CD8-positive, alpha-beta memory T cell (primary cell): ENCODE measurements at places on chromosomes 7 and 10.

- H3K4me3 ChIP-seq = no peak overlapping the region
- H3K27ac ChIP-seq = no peak overlapping the region
- no peaks in the 10 kb centered on the region for H3K4me1 ChIP-seq
- H3K27me3 ChIP-seq = no peaks in the 10 kb centered on the region
- no peaks in the 10 kb centered on the region for H3K36me3 ChIP-seq
Observed at GRCh38 chr7:47826754-47827153, 121.5 kb downstream of the PKD1L1 start.

DNA sequence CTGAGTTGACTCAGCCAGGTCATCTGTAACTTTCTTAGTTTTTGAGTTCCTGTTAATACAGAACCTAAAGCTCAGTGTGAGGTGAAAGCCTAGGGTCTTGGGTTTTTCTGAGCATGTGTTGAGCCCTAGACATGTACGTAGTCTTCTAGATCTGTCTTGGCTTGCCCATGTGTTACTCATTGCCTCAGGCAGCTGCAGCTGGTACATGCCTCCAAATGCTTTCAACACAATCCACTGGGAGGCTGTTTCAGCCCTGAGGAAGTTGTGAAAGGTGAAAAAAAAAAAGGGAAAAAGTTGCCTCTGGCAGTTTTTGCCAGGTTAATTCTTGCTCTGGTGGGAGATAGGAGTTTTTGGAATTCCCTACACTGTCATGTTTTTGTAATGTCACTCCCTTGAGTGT is 134.6 kb downstream of the RNF216 start:
- H3K4me1 ChIP-seq = peaks cover 28% of the 10 kb centered on the region
- H3K4me3 ChIP-seq = no peak overlapping the region
- H3K36me3 ChIP-seq = peaks cover 19% of the 10 kb centered on the region
- H3K27ac ChIP-seq = no peak overlapping the region

DNA sequence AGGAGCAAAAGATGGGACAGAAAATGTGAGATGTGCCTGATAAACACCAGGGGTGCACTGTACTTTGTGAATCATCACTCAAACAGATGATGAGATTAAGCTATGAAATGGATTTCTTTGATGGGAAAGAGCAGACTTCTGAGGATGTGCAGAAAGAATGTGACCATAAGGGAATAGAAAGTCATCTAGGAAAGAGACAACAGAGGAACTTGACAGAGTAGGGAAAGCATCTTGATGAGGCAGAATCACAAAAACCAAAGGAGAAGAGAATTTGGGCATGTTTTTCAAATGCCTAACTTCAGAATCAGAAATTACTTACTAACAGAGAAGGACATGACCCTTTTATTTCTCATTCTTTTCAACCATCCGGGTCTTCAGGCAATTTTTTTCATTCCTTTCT is 82.4 kb upstream of the LRRTM3 start:
- H3K4me3 ChIP-seq = no peak overlapping the region
- no peaks in the 10 kb centered on the region for H3K27me3 ChIP-seq
- H3K4me1 ChIP-seq = no peaks in the 10 kb centered on the region
- H3K36me3 ChIP-seq = no peaks in the 10 kb centered on the region
- H3K27ac ChIP-seq = no peak overlapping the region

DNA sequence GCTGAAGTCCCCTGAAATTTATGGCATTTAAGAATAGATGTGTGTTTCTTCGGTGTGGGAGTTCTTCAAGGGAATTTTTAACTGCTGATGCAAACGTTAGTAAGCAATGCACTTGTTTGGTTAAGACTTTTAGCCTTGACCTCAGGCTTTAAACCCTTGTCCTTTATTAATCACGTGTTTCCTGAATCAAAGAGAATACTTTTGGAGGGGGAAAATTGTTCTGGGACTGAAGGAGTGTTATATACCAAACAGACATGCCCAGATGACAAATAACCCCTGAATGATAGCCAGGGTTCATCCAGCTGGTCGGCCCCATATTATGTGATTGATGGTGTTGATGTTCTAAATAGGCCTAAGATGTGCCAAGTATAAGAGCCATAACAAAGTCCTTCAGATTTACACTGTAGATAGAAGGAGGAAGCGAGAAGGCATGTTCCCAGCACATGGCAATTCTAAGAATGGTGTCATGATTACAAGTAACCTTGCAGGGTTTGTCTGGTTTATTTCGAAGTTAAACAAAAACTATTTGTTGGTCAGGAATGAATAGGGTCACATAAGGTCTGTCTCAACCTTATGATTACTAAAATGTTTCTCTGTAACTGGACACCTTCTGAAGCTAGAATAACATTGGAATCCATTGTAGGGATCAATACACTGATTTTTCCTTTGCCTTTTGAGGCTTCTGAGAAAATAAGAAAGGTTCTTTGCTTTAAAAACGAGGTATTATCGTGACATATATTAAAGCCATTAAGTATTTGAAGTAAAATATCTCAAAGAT is 124.2 kb upstream of the SEM1 start:
- no peak for DNase-seq
- H3K27me3 ChIP-seq = no peaks in the 10 kb centered on the region
- H3K27ac ChIP-seq = no peak overlapping the region

DNA sequence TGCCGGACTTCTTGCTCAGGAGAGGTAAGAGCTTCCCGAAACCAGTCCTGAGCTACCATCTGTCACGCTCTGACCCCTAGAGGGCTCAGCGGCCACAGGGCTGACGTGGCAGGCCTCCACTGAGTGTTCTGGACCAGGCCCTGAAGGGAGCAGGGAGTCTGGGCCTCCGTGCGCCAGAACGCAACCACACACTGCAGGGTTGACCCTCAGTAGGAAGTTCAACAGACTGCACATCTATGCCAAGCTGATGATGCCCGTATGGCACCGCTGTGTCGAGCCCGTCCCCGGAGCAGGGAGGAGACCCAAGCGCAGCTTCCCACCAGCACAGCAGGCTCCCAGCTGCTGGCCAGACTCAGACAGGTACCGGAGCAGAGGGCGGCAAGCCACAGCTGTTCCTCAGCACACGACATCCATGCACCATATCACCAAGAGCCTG is 39.2 kb downstream of the CAMK2B start:
- no peaks in the 10 kb centered on the region for H3K27me3 ChIP-seq
- H3K4me3 ChIP-seq = no peak overlapping the region
- no peak for DNase-seq
- no peaks in the 10 kb centered on the region for H3K36me3 ChIP-seq
- no peaks in the 10 kb centered on the region for H3K4me1 ChIP-seq

GRCh38 chr10:84256510-84257342 is 11.9 kb downstream of the RGR start:
- no peaks in the 10 kb centered on the region for H3K4me1 ChIP-seq
- no peak overlapping the region for H3K27ac ChIP-seq
- no peaks in the 10 kb centered on the region for H3K27me3 ChIP-seq
- no peak for DNase-seq

GRCh38 chr10:102704915-102705314 is 9.3 kb downstream of the ARL3 start:
- no peak overlapping the region for H3K27ac ChIP-seq
- H3K4me1 ChIP-seq = no peaks in the 10 kb centered on the region
- H3K4me3 ChIP-seq = no peak overlapping the region

- H3K27me3 ChIP-seq = no peaks in the 10 kb centered on the region
- no peak overlapping the region for H3K4me3 ChIP-seq
- no peak for DNase-seq
- H3K27ac ChIP-seq = no peak overlapping the region
Observed at GRCh38 chr7:88121335-88121734, 98.5 kb downstream of the SRI start.

- H3K4me3 ChIP-seq = no peak overlapping the region
- H3K27ac ChIP-seq = no peak overlapping the region
- H3K36me3 ChIP-seq = no peaks in the 10 kb centered on the region
- no peaks in the 10 kb centered on the region for H3K4me1 ChIP-seq
- no peak for DNase-seq
Observed at GRCh38 chr10:117260084-117260483, 19.2 kb downstream of the SLC18A2 start.

DNA sequence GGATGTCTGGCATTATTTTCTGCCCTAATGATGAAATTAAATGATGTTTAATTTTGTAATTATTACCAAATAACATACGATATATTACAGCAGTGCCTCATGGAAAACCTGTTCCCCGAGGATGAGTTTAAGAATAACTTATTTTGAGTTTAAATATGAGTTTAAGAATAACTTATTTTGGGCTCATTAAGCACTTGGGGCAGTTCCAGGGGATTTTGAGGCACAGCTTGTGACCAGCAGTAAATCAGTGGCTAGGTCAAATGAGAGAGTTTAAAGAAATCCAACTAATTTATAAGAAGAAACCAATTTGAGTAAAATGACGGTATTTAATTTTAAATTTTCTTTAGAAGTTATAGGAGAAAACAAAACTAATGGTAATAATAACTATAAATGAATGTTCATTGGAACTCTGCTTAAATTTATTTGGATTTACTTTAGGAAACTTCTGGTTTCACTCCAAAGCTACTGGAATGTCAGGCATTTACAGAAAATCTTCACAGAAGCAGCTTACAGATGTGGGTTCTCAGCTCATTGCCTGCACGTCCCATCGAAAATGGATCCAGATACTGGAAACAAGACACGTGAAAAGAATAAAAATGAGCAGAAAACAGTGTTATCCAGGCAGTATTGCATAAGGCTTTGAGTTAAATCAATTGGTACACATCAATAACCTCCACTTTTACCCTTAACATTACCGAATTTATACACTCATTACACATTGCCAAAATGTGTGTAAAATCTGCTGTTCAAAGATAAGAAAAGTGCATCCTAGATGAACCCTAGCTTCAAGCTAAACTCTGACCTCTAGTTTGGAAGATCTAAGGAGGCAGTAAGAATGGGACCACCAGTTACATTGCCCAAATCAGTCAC is 784.5 kb upstream of the IGFBP3 start:
- H3K4me1 ChIP-seq = no peaks in the 10 kb centered on the region
- no peak overlapping the region for H3K27ac ChIP-seq
- peaks cover 3% of the 10 kb centered on the region for H3K27me3 ChIP-seq
- H3K36me3 ChIP-seq = no peaks in the 10 kb centered on the region
- no peak overlapping the region for H3K4me3 ChIP-seq
- no peak for DNase-seq

DNA sequence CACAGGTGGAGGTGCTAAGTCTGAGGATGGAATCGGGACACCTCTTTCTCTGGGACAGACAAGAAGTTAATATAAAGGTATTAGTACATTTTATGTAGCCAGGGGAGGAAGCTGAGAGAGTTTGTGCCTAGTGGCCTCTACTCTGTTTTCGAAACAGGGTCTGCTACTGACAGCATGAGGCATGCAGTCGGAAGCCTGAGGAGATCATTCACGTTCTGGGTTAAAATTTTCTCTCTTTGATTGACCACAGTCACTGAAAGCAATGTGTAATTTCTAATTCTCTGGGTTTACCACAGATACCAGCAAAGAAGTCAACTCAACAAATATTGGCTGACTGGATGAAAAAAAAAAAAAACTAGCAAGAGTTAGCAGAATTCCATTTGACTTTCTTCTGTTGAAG is 53.3 kb upstream of the KCTD7 start:
- H3K4me3 ChIP-seq = no peak overlapping the region
- peaks cover 19% of the 10 kb centered on the region for H3K36me3 ChIP-seq
- no peaks in the 10 kb centered on the region for H3K27me3 ChIP-seq
- H3K27ac ChIP-seq = no peak overlapping the region

DNA sequence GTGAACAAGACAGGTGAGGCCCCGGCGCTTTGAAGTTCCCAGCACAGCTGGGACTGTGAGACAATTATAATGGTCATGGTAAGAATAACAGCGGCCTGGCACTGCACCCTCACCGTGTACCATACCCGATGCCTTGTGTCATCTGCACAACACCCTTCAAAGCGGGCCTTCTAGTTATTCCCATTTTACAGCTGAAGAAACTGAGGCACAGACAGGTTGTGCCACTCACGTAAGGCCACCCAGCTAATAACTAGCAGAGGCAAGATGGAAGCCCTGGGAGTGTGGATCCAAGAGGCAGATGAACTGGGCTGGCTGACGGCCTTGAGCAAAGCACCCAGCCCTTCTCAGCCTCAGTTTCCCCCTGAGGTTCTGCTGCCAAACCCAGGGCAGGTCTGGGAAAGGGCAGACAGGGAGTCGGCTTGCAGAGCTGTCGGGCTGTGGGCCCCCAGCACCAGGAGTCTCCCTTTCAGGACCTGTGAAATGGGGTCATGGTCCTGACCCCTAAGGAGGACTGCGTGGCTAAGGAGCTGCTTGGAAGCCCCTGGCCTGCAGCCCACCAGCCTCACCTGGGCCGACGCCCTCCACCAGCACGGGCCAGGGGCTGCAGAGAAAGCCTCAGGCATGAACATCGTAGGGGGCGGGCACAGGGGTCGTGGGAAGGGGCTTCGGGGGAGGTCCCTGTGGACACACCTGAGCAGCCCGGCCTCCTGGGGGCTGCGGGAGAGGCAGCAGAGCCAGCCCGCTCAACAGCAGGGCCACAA is 15.3 kb upstream of the LFNG start:
- H3K27ac ChIP-seq = no peak overlapping the region
- peaks cover 20% of the 10 kb centered on the region for H3K4me1 ChIP-seq
- H3K36me3 ChIP-seq = no peaks in the 10 kb centered on the region
- no peak overlapping the region for H3K4me3 ChIP-seq

- H3K36me3 ChIP-seq = no peaks in the 10 kb centered on the region
- no peak overlapping the region for H3K4me3 ChIP-seq
- H3K27me3 ChIP-seq = no peaks in the 10 kb centered on the region
- peaks cover 7% of the 10 kb centered on the region for H3K4me1 ChIP-seq
Observed at GRCh38 chr7:150947241-150947745, 30.8 kb downstream of the KCNH2 start.

DNA sequence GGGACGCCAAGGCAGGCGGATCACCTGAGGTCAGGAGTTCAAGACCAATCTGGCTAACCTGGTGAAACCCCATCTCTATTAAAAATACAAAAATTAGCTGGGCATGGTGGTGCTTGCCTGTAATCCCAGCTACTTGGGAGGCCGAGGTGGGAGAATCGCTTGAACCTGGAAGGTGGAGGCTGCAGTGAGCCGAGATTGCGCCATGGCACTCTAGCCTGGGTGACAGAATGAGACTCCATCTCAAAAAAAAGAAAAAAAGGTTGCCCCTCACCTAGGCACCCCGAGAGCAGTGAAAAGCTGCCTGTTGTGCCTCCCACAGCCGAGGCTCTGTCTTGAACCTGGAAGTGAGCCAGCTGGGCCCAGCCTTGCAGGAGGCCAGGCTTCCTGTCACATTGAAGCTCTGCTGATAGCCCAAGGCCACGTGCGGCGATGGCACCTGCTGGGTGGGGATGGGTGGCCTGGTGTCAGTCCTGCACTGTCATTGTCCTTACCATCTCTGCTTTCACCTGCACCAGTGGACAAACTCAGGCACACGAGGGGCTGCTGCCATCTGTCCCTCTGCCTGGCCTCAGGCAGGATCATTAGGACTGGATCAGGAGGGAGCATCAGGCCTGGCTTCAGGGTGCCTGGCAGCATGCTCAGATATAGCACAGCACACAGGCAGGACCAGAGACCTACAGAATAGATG is 37.8 kb downstream of the DNAJB12 start:
- no peaks in the 10 kb centered on the region for H3K27me3 ChIP-seq
- no peak overlapping the region for H3K27ac ChIP-seq
- H3K36me3 ChIP-seq = no peaks in the 10 kb centered on the region
- DNase-seq = peak; percentile 56
- H3K4me1 ChIP-seq = peaks cover 70% of the 10 kb centered on the region
